ENCODE measurements at places on chromosomes 4 and X.

DNA sequence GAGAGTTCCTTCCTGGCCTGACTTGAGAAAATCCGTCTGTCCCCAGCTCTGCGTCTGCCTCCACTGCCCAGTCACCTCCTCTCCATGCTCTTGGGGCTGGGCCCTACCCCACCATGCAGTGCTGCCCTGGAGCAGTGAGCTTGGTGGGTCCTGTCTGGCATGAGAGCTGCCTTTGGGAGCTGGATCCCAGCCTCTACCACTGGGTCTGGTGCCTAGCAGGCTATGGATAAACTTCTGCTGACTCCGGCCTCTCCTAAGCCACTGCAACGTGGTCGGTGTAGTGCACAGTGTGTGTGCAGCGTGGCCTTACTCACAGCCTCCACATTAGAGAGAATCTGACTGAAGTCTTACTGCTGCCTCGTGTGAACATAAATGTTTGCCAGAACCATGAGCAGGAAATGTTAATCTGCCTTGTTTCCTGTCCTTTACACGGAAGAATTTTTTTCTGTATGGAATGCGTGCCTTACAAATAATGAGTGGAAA lies 47.6 kb downstream of the HTT start:
- no peak for DNase-seq

- DNase-seq = no peak
Observed at GRCh38 chr4:20028645-20029044, 223.1 kb upstream of the SLIT2 start.

DNA sequence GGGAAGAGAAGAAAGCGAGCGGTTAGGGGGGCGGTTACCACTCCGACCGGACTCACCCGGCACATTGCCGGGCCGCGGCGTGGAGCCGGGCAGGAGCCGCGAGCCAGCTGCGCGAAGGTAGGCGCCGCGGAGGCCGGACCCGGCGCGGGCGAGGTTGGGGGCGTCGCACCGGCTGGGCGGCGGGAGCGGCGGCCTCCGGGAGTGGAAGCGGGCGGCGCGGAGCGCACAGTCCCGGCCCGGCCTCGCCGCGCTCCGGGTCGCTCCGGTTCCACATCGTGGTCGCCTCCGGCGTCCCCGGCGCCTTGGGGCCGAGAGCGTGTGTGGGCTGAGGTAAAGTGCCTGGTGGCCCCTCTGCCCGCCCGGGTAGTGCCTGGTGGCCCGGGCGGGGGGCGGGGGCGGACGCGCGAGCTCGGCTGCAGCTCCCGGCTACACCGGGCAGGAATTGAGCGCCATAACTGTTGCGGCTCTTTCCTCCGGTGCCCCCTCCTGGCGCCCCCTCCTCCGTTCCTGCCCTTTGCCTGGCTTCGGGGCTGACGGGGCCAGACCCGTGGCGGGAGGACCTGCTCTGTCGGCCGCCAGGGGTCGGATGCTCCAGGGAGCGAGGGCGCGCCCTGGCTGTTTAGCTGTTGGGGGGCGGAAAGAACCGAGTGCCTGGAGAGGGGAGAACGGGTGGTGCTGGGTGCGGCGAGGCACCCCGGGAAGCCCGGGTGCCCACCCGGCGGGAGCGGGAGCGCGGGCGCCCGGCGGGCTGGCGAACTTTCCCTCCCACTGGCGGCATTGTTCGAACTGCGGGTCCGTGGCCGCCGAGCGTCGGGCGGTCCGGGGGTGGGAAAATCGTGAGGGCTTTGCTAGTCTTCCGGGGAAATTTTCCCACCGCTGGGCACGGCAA lies 626 bp downstream of the JADE3 start:
- DNase-seq = peak; percentile 14

GRCh38 chr4:125956276-125956675 lies 641.5 kb downstream of the FAT4 start:
- no peak for DNase-seq

DNA sequence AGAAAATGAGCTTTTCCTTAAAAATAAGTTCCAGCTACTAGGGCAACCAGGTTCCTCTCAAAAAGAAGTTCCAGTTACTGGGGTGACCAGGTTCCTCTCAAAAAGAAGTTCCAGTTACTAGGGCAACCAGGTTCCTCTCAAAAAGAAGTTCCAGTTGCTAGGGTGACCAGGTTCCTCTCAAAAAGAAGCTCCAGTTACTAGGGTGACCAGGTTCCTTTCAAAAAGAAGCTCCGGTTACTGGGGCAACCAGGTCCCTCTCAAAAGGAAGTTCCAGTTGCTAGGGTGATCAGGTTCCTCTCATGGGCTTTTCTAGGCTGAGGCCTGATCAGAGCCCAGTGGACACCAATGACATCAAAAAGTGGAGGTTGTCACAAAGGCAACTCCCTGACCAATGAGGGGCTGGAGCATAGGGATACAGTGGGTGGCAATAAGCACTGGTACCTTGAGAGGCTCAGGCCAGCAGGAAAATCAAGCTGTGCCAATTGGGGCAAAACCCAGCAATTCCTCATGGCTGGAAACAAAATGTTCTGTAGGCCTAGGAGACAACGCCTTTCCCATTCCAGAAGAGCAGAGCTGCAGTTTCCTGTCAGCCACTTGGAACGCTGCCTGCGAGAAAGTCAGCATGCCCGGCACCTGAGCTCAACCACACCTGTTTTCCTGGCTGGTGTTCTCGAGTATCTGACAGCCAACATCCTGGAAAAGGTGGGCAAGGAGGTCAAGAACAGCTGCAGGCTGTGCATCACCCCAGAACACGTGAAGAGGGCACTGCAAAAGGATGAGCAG lies 12.3 kb upstream of the SYTL5 start:
- no peak for DNase-seq
